H9 (cell line): ENCODE measurements at places on chromosomes 6 and 20.

DNA sequence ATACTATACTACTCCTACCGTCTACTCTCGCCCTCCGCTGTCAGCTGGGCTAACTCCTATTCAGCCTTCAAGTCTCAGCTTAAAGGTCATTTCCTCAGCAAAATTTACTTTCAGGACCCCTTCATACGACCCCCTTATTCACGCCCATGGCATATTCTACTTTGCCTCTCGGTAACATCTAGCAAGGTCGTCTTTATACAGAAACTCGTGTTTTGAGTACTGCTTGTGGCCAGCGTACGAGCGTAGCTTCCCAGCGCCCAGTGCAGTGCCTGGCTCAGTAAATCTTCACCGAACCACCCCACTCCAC, 546 bp downstream of the CRNKL1 start:
- no peak for DNase-seq

- DNase-seq, result no peak
These were observed 71.9 kb upstream of the NHSL1 start for GRCh38 chr6:138571181-138571580.

GRCh38 chr20:43835944-43836508, 78.6 kb upstream of the TOX2 start:
- DNase-seq, result no peak

DNA sequence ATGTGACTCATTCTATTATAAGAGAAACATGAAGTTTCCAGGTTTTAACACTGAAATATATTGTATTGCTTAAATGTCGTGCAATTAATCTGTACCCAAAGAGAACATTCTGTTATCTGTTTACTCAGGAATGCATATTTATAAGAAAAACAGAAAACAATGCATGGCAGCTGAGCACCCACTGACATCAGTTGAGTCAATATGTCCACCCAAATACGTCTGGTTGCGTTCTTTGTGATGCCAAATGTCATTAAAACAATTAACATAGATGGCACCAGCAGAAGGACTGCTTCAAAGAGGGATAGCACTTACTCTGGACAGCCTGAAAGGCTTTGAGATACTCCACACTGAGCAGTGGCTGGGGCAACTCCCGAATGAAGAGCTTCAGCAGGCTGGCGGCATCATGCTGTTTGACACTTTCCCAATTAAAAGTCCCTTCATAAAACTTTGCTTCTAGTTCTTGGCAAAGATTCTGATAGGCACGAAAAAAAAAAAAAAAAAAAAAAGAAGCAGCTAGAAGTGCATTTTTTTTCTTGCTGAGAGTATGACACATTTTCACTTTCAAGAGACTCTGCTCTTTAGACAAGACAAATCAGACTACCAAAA, 102.3 kb downstream of the ARHGAP18 start:
- DNase-seq, result no peak

GRCh38 chr20:62214067-62214466, 6.0 kb downstream of the HRH3 start:
- DNase-seq, result no peak

GRCh38 chr6:163725008-163725941, 310.8 kb downstream of the QKI start:
- no peak for DNase-seq

DNA sequence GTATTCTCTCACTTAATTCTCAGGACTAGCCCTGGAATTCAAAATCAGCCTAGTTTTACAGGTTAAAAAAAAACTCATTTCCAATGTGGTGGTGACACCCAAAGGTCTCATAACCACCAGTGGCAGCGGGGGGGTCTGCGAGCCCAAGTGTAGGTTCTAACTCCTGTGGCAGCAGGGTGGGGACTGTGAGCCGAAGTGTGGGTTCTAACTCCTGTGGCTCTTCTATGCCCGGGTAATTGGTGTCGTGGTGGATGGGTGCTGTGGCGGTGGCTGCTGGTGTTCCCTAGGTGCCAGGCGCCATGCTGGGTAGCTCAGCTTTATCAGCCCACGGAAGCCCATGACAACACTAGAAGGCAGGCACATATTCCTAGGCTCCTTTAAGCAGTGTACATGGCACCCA, 4.9 kb upstream of the ANKRD60 start:
- DNase-seq, result no peak

- DNase-seq, result no peak
These were observed 4.9 kb downstream of the PKIG start for GRCh38 chr20:44587035-44587980.

- no peak for DNase-seq
These were observed 304.2 kb upstream of the PRDM1 start for GRCh38 chr6:105781915-105782314.

DNA sequence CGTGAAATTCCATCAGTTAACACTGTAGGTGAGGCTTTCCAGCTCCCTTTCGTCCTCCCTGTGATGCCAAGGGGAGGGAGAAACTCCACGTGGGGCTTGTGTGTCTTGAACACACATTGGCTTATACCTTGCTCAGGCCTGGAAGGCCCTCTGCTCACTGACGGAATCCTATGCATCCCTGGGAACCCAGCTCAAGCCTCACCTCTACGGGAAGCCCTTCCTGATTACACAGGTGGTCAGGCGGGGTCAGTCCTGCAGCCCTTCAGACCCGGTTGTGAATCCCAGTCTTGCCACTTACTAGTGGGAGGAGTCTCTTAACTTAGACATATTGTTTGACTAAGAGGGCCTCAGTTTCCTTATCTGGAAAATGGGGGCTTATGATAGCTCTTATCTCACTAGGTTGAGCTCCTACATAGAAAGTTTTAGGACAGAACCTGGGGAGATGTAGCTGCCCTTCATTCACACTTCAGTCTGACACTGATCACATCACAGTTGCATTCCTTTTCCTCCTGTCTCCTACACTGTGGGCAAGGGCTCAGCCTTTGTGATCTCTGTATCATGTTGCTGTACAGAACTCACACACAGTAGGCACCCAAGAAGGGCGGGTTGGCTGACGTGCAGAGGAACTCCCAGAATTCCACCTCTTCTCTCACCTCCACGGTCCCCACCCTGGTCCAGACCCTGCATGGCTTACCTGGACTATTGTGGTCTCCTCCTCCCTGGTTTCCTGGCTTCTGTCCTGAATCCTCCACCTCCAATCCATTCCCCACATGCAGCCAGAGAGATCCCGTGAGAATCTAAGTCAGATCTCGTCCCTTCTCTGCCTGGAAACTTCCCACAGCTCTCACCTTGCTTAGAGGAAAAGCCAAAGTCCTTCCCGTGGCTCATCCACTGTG, 129.6 kb downstream of the CEBPB start:
- no peak for DNase-seq

- DNase-seq, result no peak
These were observed 53.2 kb downstream of the MBOAT1 start for GRCh38 chr6:20159098-20159497.

DNA sequence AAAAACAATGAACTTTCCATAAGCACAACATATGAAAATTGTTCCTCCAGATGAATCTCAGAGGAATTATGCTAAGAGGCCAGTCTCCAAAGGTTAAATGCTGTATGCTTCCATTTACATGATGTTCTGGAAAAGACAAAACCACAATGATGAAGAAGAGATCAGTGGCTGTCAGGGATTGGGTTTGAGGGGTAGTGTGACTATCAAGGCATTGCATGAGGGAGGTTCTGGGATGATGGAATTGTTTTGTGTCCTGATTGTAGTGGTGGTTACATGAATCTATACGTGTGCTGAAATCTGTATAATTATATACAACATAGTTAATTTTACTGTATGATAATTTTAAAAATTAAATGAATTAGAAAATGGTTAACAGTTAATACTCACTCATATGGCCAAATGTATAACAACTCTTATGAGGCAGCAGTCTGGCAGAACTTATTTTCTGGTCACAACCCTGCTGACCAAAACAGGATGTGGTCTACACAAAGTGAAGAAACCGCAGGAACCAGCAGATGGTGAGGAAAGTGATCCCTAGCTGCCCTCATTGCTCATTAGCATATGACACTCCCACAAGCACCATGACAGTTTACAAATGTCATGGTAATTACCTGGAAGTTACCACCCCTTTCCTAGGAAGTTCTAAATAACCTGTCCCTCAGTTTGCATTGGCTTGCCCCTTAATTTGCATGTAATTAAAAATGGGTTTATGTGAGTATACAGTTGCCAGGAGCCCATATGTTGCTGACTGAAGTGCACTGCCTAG, 31.9 kb downstream of the NSFL1C start:
- no peak for DNase-seq

GRCh38 chr20:35597186-35597585, 18.4 kb upstream of the SPAG4 start:
- DNase-seq, result no peak

DNA sequence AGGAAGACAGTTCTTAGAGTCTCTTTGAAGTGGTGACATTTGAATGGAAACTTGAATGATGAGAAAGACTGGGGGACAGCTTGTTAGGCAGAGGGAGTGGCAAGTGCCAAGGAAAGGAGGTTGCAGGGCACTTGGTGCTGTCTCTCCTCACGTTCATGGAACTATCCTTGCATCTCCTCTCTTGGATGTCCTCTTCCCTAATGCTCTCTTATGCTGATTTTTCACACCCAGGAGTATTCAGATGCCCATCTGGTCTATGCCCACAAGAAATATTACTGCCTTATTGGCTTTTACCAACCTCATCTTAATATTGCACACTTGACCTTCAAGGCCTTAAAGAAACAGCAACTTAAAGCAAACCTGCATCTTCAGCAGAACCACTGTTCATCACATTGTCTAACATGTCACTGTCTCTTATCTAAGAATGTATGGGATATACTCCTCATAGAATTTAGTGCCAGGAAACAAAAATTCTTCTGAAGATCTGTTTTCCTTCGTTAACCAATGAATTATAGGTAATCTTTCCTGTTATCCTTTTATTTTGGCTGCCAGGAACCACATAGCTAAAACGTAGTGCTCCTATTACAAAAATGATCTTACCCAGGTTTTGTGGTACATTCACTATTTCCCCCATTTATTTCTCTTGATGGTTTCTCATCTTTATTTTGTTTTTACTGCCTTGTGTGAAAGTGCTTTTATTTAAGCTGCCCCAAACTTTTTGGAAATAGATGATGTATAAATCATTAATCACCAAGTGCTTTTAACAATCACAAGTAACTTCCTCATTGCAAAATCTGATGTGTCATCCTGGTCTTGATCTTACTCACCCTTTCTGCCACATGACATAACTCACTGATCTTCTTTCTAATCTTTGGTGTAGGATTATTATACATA, 12.8 kb downstream of the RGS17 start:
- no peak for DNase-seq

GRCh38 chr20:11387189-11387754, 530.4 kb upstream of the BTBD3 start:
- no peak for DNase-seq

DNA sequence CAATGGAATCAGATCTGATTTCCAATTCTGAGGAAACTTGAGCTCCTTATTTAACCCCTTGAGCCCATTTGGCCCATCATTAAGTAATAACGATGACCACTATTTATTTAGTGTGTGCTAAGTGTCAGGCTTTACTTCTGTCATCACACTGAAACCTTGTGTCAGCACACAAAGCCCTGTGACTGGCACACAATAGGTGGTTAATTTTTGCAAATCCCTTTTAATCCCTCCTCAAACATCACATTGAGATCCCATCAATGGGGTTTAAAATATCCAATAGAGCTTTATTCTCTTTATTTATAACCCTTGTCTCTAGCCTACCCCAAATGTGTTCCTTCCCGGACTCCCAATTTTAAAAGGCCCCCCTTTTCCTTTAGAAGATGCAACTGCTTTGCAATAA, 656.8 kb upstream of the CHD6 start:
- no peak for DNase-seq

GRCh38 chr6:13368731-13369115, 40.4 kb upstream of the TBC1D7 start:
- no peak for DNase-seq

DNA sequence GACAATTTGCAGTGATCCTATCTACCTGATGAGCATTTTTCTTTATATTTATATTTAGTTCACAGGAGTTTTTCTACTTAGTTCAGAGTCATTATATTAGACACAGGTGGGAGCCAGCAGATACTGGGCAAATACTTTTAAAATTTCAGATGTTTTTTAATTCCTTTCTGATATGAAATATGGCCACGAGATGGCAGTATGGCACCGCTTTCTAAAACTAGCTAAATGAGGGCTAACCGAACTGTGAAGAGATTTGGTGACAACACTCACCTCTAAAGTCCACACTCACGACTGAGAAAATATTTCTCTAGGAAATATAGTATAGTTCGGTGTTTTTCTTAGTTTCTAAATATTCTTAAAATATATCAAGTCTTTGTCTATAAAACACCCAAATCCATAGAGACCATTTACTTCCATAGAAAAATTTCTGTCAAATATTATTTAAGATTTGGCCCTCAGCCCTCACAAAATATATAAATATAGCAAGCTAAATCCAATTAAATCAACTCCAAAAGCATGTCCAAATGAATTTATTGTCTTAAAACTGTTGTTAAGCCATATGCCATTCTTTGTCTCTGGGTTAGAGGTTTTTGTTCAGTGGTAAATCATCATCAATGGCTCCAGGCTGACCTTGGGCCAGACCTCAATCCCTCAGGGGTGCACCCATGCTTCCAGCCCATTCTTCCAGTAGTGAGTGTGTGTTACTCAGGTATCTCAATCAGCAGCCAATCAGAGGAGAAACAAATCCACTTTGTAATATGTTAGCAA, 63.6 kb downstream of the HUS1B start:
- no peak for DNase-seq

DNA sequence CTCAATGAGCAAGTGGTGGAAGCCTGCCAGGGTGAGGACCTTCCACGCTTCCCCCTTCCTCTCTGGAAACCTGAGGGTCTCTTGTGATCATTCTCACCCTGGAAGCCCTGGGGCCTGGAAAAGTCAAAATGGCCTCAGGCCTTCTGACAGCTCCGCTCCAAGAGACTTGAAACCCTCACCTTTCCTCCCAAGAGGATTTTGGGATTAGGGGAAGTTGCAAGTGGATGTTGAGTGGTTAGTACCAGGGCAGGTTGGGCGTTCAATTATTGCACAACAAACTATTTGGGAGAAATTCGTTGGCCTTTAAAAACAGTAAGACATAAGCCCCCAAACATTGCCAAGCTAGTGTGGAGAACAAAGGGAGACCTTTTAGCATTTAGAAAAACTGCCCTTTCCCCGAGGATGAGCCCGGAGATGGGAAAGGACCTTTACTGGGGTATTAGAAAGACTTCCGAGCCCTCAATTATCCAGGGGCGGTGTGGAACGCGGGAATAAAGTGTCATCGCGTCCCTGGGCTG, 4.7 kb downstream of the NKX2-2 start:
- DNase-seq, result no peak

DNA sequence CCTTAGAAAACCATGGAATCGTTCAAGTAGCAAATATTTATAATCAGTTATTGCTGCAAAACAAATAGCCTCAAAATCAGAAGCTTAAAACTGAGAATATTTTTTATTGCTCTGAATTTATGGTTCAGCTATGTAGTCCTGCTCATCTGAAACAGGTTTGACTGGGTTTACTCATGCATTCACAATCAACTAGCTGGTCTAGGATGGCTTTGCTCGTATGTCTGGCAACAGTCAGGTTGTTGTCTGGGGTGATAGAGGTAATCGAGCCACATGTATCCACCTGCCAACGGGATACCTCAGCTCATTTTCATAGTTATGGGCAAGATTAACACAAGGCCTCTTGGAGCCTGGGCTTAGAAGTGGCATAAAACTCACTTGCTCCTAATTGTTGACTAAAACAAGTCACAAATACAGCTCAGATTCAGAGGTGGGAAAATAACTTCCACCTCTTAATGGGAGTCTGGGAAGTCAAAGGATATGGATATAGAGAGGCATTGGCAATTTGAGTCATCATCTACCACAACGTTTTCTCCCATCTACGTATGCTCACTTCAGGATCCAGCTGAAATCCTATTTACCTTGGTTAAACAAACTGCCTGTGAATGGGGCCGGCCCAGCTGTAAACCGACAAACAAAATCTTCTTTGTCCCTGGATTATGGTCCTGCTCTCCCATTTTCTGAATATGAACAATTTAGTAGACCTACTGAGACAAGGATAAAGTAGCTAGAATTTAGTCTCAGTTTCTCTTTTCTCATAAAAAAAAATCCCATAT, 54.5 kb upstream of the TENT5A start:
- no peak for DNase-seq
